CD8-positive, alpha-beta T cell (primary cell): ENCODE measurements at places on chromosomes 1 and 21.

DNA sequence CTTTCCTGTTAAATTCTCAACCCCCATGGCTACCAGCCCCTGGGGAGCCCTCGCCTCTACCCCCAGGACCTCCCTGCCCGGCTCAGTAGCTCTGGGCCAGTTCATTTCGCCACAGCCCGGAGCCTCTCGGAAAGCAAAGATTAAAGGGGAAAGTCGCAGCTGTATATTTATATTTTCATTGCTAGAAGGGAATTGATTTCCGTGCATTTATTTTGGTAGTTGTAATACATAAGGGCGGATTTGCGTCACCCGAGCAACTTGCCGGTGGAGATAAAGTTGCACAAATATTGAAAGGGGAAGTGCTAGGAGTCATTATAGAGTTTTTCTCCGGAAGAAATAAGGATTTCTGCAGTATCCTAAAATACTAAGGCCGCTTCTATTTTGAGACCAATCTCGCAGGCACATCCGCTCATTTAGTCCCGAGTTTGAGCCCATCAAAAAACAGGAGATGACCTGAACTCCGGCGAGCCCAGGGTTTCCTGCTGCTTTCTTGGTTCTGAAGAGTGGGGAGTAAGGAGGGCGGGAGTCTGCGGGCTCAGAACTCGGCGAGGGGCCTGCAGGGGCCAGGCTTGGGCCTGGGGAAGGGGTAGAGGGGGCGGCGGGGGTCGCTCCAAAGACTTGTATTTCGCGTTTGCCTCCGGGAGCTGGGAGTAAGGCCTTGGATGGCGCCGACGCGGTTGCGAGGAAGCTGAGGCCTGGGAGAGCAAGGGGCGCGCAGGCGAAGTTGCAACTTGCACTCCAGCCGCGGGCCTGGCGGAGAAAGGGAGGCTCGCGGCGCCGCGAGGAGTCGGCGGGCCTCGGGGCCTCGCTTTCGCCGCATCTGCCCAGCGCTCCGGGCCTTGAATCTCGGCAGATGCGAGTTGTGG lies 2.5 kb upstream of the HLX start:
- DNase-seq = no peak

- no peak for DNase-seq
Measured at GRCh38 chr21:34704119-34704518, 35.3 kb downstream of the CLIC6 start.

DNA sequence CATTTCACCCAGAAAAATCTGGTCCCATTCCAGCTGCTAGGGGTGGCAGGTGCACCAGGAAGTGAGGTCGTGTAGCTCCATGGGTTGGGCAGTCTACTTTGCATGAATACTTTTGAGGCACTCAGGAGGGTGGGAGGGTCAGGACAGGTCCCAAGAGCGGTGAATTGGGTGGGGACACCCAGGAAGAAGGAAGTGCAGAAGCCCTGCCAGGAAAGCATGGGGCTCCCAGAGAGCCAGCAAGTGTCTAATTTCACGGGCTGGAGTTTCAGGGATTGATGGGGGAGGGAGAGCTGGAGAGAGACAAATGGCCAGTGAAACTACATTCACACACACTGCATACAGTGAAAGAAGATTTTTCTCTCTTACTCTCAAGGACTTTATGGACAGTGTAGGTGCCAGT lies 137.8 kb downstream of the GALNT2 start:
- no peak for DNase-seq

DNA sequence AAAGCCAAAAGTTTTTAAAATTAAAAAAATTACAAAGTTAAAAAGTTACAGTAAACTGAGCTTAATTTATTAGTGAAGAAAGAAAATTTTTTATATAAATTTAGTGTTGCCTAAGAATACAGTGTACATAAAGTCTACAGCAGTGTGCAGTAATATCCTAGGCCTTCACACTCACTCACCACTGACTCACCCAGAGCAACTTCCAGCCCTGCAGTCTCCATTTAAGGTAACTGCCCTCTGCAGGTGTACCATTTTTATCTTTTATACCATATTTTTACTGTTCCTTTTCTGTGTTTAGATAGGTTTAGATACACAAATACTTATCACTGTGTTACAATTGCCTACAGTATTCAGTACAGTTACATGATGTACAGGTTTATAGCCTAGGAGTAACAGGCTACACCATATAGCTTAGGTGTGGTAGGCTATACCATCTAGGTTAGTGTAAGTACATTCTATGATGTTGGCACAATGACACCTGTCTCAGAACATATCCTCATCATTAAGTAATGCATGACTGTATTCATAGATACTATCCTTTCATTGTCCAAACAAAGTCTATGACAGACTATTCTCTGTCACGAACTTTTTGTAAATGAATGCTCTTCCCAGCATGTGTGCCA lies 78.6 kb upstream of the PBX1 start:
- no peak for DNase-seq

GRCh38 chr1:184036517-184036949 lies 995 bp downstream of the COLGALT2 start:
- no peak for DNase-seq

- DNase-seq = no peak
Measured at GRCh38 chr1:55443175-55443915, 228.2 kb upstream of the USP24 start.

DNA sequence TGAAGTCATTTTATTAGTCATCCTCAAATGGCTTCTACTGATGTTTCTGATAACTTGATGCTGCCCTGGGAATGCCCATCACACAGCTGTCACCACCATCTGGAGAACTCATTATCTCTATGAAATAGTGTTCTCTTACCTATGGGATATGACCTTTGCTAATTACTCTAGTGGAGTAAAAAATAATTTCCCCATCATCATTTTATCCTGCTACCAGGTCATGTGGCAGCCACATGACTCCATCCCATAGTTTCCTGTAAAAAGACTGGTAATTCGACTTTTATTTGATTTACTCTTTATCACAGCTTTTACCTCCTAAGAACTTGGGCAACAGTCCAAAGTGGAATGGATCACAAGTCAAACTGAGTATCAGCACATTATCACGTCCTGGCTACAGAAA lies 76.1 kb upstream of the USP25 start:
- DNase-seq = no peak

GRCh38 chr1:167455786-167456446 lies 62.4 kb downstream of the CD247 start:
- DNase-seq = no peak

DNA sequence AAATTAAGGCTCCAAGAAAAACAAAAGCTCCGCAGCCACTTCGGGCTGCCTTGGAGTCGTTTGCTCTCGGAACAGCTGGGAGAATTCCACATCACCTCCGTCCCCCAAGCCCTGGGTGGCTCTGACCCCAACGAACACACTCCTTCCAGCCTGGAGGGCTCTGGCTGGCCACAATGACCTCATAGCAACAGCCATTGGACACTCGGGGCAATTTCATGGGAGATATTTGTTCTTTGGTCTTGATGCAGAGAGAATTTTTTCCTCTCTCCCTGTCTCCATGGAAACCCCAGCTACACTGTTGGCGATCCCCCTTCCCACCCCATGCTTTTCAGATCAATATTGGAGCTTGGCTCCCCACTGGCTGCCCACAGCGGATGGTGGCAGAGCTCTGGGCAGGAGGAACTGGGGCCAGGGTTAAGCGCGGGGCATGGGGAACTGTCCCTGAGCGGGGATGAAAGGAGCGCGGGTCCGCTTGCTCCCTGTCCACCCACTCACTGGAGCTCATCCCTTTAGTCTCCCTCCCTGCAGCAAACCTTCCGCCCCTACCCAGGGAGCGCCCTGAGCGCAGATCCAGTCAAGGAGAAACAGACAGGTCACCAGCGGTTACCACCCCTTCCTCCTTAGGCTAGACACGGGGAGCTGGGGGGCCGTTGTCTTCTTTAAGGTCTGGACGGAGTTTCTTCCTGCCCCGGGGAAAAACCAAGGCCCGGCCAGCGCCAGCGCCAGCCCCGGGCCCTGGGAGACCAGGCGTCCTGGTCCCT lies 1.2 kb downstream of the WNT4 start:
- no peak for DNase-seq

GRCh38 chr1:58903514-58904298 lies 119.9 kb upstream of the JUN start:
- DNase-seq = peak; percentile 77

GRCh38 chr1:181139631-181140061 lies 51.1 kb downstream of the IER5 start:
- DNase-seq = no peak

GRCh38 chr1:206563367-206564207 lies 48.7 kb downstream of the EIF2D start:
- no peak for DNase-seq

- DNase-seq = no peak
Measured at GRCh38 chr1:117611894-117612483, 6.1 kb downstream of the TENT5C start.

DNA sequence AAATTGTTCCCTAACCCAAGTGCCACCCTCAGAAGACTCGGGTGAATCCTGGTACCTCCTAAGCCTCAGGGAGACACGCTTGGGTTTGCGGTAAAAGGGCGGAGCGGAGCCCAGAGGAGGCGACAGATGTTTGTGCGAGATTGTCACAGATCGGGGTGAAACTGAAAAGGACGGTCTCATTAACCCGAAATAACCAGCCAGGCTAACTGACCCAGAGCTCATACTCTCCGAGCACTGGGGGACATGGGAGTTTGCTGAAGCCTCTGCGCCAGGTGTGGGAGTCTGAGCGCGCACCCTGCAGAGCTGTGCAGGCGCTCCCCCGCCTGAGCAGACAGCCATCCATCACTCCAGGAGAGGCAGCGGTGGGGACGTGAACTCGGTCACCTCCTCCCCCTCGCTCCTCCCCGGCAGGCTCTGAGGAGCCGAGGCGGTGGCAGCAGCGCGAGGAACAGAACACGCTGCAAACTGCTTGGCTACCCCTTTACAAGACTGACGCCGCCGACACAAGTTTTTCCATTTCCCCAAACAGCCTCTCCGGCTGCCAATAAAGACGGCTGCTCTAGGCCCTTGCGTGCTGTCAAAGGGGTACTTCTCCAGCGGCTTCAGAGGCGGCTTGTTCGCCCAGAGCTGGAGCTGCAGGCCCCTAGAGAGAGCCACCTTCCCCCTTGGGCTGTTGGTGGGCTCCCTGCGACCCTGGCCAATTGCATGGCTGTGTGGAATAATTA lies 43.5 kb downstream of the RRAGC start:
- peak; percentile 13 for DNase-seq

DNA sequence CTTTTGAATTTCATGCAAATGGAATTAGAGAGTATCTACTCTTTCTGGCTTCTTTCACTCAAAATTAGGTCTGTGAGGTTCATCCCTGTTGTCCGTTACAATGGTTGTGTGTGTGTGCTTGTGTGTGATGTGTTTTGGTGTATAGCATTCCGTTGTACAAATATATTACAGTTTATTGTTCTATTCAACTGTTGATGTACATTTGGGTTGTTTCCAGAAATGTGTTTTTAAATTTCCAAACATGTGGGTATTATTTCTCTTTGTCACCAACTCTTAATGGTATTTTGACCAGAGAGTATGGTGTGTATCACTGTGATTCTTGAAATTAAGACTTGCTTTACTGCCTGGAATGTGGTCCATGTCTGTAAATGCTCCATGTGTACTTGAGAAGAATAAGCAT lies 16.8 kb upstream of the HCRTR1 start:
- no peak for DNase-seq

- DNase-seq = no peak
Measured at GRCh38 chr1:34918386-34918976, 11.0 kb downstream of the DLGAP3 start.

- DNase-seq = no peak
Measured at GRCh38 chr21:27833298-27833697, 866.4 kb upstream of the ADAMTS5 start.

DNA sequence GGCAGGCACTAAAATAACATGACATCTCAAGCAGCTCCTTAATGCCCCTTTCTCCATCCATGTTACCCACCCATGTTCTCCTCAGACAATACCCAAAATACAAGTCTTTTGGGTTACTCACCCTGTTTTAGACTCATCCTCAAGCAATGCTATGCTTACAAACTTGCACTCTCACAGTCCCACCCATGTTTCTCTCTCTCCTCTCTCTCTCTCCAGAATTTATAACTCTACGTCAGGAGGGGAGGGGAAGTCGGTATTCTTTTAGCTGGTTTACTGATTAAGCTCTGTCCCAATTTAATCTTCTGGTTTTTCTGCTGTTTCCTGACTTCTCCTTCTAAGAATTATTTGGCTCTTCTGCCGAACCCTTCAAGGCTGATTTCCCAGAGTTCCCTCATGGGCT lies 98.0 kb upstream of the NR5A2 start:
- DNase-seq = no peak

GRCh38 chr1:59432531-59433439 lies 135.9 kb downstream of the FGGY start:
- DNase-seq = no peak

DNA sequence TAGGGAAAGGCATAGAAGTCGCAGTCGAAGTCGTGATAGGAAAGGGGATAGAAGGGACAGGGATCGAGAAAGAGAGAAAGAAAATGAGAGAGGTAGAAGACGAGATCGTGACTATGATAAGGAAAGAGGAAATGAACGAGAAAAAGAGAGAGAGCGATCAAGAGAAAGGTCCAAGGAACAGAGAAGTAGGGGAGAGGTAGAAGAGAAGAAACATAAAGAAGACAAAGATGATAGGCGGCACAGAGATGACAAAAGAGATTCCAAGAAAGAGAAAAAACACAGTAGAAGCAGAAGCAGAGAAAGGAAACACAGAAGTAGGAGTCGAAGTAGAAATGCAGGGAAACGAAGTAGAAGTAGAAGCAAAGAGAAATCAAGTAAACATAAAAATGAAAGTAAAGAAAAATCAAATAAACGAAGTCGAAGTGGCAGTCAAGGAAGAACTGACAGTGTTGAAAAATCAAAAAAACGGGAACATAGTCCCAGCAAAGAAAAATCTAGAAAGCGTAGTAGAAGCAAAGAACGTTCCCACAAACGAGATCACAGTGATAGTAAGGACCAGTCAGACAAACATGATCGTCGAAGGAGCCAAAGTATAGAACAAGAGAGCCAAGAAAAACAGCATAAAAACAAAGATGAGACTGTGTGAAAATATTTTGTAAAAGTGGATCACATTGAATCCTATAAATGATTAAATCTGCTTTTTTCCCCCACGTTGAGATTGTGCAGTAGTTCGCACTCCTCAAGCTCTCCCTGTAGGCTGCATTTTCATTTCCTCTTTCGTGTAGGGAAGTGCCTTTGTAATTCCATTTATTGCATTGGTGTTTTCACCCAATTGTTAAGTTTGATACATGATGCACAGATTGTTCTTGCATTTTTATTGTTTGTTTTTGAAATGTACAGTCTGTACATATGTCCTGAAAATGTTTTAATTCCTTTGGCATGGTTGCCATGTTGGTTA lies 7.5 kb downstream of the PRPF38B start:
- no peak for DNase-seq

DNA sequence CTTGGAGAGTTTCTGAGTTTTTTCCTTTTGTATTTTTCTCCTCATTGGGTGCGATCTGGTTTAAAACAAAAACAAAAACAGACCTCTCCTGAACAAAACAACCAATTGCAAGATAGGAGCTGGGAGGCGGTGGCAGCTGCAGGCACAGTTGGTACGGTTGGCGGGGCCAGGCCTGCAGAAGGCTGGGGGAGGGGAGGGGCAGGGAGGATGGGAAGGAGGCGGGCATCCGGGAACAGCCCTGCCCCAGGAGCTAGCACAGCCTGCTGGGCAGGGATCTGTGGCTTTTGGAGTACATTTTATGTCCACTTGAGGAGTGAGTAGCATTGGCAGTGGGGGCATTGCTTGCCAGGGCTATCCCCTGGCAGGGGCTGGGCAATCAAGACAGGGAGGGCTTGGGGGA lies 5.2 kb downstream of the CAPN9 start:
- DNase-seq = no peak
